ENCODE measurements at places on chromosomes 5 and 9.

GRCh38 chr9:107751567-107752210, 262.1 kb upstream of the KLF4 start:
- DNase-seq = no peak

GRCh38 chr9:87609002-87609401, 111.3 kb downstream of the DAPK1 start:
- no peak for DNase-seq

- DNase-seq = no peak
These were observed 36.4 kb downstream of the THBS4 start for GRCh38 chr5:80071510-80072021.

- DNase-seq = no peak
These were observed 2.6 kb downstream of the EXOSC2 start for GRCh38 chr9:130696139-130696650.

- no peak for DNase-seq
These were observed 17.2 kb upstream of the MLANA start for GRCh38 chr9:5873439-5873838.

DNA sequence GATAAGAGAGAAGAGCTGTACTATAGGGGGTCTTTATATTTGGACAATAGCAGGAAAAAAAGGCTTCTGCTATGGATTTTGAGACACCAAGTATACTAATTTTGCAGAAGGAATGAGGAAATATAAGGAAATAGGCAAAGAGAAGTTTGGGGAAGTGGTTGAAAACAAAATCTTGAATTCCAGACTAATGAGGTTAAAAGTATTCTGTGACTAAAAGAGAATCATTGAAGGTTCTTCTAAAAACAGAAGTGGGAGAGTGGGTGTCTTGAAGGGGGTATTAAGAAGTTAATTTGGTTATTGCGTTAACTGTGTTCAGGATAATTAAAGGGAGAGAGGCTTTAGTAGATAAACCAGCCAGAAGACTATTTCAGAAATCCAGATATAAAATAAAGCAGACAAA, 148.7 kb downstream of the RFK start:
- DNase-seq = no peak

- DNase-seq = no peak
These were observed 84.9 kb downstream of the KLHL3 start for GRCh38 chr5:137651022-137651421.

DNA sequence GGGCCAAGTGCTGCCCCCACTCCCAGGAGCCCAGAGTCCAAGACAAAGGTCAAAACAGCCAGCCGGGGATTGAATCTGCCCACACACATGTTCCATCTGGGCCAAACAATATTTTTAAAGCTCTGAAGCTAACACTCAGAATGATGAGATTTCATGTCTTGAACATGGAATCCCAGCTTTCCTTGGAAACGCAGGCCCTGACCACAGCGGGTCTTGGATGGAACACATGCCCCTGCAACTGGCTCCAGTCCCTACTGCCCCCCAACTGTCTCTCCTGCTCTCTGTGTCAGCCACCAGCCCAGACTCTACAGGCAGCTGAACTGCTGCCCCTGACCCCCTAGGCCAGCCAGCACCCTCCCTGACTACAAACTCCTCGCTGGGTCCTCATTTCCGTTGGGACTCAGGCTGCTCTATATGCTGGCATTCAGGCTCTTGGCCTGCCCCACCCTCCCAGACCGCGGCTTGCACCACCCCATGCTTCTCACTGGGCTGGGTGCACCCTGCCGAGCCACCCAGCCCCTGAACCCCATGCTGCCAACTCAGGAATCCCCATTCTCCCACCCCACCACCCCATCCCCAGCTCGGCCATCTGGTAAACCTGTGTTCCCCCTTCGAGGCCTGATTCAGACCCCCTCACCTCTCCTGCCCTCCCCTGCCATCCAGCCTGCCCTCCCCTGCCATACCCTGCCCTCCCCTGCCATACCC, 71.7 kb downstream of the ADAMTS2 start:
- no peak for DNase-seq

GRCh38 chr5:14038341-14038959, 94.0 kb upstream of the DNAH5 start:
- DNase-seq = no peak

DNA sequence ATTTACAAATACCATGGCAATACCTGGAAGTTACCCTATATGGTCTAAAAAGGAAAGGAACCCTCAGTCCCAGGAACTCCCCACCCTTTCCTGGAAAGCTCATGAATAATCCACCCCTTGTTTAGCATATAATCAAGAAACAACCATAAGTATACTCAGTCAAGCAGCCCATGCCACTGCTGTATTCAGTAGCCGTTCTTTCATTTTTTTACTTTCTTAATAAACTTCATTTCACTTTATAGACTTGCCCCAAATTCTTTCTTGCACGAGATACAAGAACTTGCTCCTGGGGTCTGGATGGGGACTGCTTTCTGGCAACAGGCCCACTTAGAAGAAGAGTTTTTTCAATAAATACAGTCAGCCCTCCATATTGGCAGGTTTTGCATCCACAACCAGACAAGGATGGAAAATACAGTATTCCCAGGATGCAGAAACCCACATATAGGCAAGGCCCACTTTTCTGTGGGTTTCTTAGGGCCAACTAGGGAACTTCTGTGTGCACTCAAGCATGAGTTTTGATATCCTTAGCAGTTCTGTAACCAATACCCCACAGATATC, 2.8 kb upstream of the TBCA start:
- DNase-seq = no peak

GRCh38 chr9:124350494-124351263, 64.6 kb downstream of the PSMB7 start:
- DNase-seq = no peak

DNA sequence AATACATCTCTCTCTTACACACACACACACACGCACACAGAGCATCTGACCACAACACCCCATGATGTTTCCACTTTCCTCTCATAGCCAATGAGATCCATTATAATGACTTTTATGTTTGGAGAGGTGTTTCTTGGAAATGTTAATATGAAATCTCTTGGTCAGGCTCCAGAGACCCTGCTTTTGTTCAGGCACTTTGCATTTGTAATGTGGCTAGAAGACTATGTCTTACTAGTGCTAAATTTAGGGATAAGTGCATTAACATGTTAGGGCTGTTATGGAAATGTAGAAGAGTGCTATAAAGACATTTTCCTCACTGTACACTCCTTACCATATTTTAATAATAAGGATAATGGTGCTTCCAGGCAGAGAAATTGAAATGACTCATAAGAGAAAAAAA, 3.8 kb downstream of the CDH9 start:
- no peak for DNase-seq

GRCh38 chr9:127344368-127345000, 52.5 kb upstream of the SLC2A8 start:
- no peak for DNase-seq

DNA sequence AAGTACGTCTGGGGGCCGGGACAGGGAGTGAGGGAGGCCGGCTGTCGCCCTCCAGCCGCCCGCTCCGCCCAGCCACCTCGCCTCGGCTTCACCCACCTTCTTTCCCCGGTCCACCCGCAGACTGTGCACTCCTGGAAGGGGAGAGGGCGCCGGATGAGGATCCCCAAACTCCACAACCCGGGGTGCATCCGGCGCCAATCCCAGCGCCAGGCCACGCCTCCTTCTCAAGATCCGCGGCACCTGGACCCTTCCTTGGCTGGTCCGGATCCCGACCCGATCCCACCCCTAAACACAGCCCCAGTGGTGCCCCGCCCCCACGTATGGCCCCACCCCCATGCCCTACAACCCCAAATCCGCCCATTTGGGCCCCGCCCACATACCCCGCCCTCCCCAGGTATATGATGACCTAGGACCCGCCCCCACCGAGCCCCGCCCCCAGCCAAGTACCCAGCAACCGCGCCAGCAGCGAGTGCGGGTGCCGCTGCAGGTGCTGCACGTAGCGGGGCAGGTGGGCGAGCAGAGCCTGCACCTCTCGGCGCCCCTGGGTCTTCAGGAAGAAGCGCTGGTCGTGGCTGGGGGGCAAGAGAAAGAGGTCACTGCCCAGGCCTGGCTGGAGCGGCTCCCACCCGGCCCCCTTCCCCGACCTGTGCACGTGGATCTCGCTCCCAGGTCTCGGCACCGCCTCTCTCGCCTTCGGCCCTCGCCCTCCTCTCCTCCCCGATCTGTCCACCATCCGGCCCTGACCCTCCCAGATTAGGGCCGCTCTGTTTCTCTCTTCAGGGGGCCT, 3.2 kb downstream of the PIP5KL1 start:
- no peak for DNase-seq

DNA sequence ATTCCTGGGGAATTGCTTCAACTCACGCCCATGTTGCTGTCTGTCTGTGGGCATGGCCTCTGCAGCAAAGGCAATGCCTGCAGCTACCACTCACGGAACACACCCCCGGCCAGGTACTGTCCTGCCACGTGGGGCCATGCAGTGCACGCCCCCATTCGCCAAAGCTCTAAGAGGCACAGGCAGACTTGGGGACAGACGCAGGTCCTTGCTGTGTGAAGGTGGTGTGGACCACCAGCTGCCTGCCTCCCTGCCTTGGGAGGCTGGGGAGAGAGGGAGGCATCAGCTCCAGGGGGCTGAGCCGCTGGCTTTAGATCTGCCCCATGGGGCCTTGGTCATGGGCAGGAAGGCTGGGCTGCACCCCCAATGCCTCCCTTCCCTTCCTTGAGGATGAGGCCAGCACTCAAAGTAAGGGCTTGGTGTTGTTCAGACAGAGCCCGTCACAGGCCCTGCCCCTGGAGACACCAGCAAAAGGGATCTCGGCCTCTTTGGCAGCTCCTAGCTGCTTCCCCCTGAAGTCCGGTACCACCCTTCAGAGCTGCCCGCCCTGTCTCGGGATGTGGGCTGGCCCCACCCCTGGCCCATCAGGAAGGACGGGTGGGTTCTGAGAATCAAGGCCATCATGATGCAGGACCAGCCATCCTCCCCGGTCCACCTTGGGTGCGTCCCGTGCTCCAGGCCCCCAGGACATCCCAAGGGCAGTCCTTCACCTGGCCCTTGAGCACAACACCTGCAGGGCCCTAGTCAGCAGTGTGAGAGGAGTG, 2.3 kb downstream of the GRIN1 start:
- no peak for DNase-seq

- no peak for DNase-seq
These were observed 4.2 kb downstream of the NEK6 start for GRCh38 chr9:124261736-124262648.

GRCh38 chr5:170251462-170251861, 18.7 kb downstream of the C5orf58 start:
- DNase-seq = no peak

GRCh38 chr5:178866946-178867345, 7.2 kb downstream of the ZNF354B start:
- DNase-seq = no peak

- no peak for DNase-seq
These were observed 126.8 kb downstream of the SLC1A3 start for GRCh38 chr5:36733183-36733582.

- DNase-seq = no peak
These were observed 40.9 kb downstream of the TNPO1 start for GRCh38 chr5:72857396-72857795.

DNA sequence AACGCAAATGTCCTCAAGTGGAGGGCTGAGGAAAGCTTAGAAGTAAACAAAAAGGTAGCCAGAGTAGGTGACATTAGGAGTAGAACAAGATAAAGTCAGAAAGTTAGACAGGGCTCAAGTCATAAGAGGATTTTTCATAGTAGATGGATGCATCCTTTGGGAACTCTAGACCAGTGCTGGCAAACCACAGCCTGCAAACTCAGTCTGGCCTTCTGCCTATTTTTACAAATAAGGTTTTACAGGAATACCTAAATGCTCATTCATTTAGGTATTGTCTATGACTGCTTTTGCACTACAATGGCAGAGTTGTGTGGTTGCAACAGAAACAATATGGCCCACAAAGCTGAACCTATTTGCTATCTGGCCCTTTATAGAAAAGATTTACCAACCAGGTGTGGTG, 116.0 kb upstream of the HMHB1 start:
- DNase-seq = no peak

DNA sequence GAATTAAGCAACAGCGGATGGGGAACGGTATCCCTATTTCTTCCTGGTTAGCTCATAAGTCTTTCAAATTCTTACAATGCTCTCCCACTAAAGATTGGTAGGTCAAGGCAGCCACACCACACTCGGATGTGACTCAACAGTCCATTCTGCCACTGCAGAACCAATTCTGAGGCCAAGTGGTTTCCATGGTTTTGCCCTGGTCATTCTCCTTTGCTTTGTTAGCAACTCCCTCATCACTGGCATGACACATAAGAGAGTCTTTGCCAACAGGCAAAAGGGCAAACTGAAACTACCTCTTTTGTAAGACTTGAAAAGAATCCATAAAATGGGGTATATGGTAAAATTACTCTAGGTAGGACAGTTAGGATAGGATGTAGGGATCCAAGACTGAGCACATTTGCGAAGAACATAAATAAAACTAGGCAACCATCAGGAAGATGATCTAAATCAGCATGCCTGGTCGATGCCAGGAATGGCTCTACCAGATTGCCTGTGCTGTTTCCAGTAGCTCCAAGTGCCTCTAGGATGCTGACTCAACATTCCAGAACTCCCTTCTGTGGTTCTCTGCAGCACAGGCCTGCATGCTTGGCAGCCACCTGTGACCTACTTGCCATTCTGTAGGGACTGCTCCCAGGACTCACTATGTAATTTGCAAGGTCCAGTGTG, 105.4 kb downstream of the DCP2 start:
- no peak for DNase-seq

- no peak for DNase-seq
These were observed 7.4 kb downstream of the GALNT10 start for GRCh38 chr5:154197801-154198491.

DNA sequence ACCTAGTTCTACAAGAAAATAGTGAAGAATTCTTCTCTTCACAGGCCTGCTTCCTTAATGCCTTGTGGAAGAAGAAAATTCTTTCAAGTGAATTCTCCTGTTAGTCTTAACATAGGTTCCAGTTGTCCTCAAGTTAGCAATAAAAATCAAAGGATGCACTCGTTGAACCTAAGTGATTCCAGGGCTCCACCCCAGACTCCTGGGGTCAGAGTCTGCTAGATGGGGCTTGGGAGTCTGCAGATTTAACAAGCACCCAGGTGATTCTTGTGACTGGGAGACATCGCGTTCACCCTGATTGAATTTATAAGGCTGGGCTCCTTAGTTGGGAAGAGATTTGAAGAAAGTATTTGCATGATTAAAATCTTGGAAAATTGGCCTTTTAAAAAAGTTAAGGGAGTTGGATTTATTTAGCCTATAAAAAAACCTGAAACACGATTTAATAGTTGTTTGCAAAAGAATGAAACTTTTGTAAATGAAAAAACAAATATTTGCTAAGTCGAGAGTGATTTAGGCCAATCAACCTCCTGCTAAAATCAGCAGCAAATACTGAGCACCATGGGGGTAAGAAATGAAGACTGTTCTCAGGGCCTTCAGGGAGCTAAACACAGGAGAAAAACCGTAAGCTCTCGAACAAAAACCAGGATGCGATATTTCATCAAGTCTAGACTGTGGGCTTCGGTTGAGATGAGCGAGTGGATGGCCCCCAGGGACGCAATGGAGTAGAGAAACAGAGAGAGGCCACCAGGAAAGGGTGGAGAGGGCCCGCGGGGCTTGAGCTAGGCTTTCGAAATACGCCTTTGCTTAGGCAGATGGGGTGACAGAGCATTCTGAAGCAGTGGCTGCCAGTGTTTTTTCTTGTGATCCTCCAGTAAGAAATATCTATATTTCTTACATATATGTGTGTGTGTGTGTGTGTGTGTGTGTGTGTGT, 86.9 kb upstream of the TTC23L start:
- DNase-seq = no peak

GRCh38 chr5:136374003-136374402, 8.7 kb upstream of the TRPC7 start:
- DNase-seq = no peak

GRCh38 chr5:142698447-142699183, 12.7 kb upstream of the FGF1 start:
- DNase-seq = no peak

- no peak for DNase-seq
These were observed 236.9 kb downstream of the NSG2 start for GRCh38 chr5:174282391-174282790.

GRCh38 chr5:66828548-66829357, 232.6 kb downstream of the MAST4 start:
- peak; percentile 45 for DNase-seq
